ENCODE measurements at places on chromosomes 6 and 20.

GRCh38 chr6:144277605-144278227, 7.4 kb upstream of the UTRN start:
- DNase-seq, result no peak

DNA sequence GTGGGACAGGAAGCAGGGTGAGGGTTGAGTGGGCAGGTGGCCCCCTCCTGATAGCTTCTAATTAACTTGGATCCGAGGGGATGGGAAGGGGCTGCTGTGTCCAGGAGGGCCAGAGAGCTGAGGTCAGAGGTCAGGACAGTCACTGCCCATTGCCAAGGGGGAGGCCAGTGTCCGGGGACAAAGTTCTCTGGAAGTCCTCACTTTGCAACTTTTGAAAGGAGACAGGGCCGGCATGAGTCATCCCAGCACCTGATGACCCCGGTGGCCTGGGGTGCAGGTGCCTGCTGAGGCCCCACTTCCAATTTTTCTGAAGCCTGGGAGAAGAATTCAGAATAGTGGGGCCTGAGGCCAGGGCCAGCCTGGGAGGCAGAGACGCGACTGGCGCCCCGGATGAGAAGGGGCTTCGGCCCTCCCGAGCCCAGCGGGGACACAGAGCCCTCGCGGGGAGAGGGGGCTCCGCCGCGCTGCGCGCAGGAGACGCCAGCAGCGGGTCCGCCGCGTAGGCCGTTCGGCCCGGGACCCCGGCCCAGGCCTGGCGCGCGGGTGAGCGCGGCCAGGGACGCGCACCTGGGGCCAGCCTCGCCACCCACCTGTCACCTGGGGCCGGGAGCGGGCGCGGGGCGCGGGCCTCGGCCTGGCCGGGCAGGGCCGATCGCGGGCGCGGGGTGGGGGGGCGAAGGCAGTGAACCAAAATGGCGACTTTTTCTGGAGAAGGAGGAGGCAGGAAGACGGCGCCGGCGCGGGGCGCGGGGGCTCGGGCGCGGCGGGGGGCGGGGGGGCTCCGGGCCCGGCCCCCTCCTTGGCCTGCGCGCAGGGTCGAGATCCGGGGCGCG, 586 bp downstream of the ZNF512B start:
- DNase-seq, result no peak

- no peak for DNase-seq
Observed at GRCh38 chr6:315921-316752, 23.9 kb downstream of the DUSP22 start.

- DNase-seq, result no peak
Observed at GRCh38 chr20:49724408-49725223, 10.9 kb upstream of the B4GALT5 start.

GRCh38 chr6:13302751-13303667, 25.3 kb downstream of the TBC1D7 start:
- DNase-seq, result no peak

DNA sequence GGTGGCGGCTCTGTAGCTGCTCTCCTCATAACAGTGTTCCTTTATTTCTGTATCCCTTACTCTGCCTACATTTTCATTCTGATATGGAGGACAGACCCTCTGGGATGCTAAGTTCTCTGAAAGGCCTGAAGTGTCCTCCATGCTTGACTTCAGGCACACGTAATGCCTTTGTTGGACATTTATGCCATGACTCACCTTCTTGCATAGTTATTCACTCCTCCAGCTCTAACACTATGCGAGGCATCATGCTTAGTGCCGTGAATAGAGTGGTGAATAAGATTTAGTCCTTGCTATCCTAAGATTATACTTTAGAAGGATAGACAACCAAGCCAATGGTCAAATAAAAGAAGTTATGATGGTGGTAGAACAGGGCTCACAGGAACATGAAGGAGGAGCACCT, 760.9 kb upstream of the FLRT3 start:
- DNase-seq, result no peak

GRCh38 chr20:23881371-23881770, 1.8 kb upstream of the CST5 start:
- no peak for DNase-seq

GRCh38 chr6:166533205-166533824, 53.2 kb downstream of the RAMACL start:
- DNase-seq, result no peak

DNA sequence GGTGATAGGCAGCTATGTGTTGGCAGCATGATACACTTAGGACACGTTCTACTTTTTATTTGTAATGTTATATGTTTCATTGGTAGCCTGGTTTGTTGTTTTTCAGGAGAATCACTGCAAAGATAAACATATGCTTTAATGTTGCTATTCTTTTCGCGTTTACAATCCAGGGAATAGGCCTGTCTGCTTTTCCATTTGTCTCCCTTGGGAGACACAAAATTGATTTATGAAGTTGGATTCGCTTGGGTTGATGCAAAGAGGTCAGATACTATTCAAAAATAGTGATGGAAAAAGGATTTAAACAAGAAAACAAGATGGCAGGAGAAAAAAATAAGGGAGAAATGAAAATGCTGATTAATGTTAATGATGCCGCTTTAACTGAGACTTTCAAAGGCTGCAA, 179.5 kb upstream of the SOX4 start:
- DNase-seq, result no peak

GRCh38 chr20:44008806-44009678, 94.4 kb downstream of the TOX2 start:
- no peak for DNase-seq

GRCh38 chr6:142945049-142945445, at the start of gene HIVEP2:
HIVEP2 (minus strand) TSS chr6:142945176; CDS start chr6:142774738, 170,438 bp downstream.
- peak; percentile 73 for DNase-seq

DNA sequence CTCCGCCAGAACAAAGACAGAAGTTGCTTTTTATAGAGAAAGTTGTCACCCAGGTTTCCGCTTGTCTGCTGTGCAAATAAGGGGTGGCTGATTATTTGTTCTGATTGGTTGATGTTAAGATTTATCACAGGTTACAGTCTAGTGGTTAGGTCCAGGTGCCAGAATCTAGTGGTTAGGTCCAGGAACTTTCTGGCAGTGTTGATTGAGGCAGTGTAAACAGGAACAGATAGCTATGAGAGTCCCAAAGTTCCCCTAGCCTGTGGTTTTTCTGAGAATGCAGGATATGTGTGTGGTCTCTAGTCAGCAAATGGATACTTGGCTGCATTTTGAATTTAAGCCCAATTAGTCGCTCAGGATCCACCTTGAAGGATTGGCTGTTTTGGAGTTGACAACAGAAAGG, 148.0 kb downstream of the TMEM200A start:
- DNase-seq, result no peak

DNA sequence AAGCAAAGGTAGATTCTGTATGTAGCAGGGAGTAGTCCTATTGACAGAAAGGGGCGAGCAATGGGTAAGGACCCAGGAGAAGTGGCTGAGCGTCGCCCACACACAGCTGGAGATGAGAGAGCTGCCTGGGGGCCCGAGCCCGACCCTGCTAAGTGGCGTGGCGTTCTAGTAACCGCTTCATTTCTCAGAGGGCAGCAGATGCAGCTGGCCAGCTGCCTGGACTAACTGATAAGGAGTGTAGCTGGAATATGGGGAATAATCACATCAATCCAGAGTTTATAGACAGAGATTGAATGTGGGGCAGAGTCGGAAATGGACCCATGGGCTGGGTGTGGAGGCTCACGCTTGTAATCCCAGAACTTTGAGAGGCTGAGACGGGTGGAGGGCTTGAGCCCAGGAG, 64.4 kb downstream of the EZR start:
- no peak for DNase-seq

- no peak for DNase-seq
Observed at GRCh38 chr20:5513975-5514516, 197.3 kb upstream of the PROKR2 start.

DNA sequence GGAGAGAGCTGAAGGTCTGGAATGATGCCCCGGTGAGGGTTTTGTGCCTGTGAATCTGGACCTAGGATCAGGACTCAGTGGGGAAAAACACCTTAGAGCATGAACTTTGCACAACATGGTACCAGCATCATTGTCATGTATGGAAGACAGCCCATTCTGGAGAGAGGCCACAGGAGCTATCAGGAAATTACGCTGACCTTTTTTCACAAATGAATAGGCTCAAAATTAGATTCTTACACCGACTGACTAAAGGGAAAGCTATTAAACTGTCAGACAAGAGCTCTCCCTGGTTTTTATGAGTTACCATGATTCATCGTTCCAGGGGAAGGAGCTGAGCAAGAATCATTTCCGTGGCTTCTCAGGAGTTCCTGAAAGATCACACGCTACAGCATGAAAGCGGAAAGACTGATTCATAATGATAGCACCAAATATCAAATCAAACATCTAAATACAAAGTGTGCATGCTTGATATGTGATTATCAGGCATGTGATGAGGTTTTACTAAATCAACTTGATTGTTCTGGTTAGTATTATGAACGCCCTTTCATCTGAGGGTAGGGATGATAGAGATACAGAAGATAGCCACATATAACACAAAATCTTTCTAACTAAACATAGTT, 224.9 kb upstream of the SMLR1 start:
- DNase-seq, result no peak

DNA sequence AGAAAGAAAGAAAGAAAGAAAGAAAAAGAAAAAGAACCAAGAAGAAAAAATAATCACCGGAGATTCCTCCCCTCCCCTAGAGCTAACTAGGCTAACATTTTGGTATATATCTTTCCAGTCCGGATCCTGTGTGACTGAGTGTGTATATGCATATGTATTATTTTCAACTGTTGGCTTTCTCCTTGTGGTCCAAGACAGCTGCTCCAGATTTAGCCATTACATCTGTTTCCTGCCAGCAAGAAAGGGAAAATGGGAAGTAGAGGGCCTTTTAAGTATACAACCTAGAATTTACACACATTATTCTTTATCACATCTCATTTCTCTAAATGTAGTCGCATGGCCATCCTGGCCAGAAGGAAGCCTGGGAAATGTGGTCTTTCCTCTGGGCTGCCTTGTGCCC, 15.2 kb downstream of the SLC52A3 start:
- DNase-seq, result no peak

DNA sequence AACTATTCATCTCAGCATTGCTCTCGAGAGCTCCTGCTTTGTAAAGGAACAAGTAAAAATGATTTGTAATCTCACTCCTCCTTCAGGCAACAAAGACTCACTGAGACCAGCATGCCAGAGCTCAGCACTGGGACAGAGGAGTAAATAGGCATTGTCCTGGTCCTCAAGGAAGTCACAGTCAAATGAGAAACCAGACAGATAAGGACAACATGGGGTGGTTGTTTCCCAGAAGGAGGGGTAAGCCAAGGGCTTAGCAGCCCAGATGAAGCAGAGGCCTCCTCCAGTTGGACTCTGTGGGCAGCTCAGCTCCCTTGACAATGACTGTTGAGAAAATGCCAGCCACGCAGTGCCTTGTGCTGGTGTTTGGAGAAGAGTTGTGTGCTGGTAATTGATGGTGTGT, 425.7 kb upstream of the CHD6 start:
- no peak for DNase-seq

DNA sequence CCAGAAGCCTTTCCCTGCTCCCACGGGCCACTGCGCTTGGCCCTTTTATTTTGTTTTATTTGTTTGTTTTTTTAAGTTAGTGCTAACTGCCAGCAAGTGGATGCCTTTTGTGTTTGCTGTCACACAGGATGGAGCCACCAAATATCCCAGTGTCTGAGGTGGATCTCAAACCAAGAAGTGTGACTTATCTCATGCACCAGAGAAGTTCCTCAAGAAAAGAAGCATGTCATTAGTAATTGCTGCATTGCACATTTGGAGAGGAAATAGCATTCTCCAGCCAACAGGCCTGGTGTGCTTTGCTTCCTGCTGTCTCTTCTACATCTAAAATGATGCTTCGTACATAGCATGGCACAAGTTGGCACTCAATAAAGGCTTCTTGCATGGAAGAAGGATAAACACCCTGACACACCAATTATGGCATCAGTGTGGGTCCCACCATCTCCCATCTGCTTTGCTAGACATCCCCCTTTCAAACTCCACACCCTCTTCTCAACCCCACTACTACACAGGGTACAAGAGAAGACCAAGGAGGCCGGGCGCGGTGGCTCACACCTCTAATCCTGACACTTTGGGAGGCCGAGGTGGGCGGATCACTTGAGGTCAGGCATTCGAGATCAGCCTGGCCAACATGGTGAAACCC, 1.9 kb upstream of the ATP9A start:
- DNase-seq, result no peak

DNA sequence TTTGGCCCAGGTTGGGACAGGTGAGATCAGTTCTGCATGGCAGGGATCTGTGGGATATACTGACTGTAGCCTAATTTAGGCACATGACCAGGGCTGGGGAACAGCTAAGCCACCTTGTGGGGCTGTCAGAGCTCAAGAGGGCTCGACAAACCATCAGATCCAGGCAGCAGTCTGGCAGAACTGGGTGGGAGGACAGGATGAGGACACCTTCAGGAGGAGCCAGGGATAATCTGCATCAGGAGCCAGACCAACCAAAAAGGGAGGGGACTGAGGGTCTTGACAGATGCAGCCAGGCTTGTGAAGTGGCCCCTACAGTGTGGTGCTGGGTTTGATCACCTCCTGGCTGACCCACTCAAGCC, 123.4 kb downstream of the MAFB start:
- no peak for DNase-seq

DNA sequence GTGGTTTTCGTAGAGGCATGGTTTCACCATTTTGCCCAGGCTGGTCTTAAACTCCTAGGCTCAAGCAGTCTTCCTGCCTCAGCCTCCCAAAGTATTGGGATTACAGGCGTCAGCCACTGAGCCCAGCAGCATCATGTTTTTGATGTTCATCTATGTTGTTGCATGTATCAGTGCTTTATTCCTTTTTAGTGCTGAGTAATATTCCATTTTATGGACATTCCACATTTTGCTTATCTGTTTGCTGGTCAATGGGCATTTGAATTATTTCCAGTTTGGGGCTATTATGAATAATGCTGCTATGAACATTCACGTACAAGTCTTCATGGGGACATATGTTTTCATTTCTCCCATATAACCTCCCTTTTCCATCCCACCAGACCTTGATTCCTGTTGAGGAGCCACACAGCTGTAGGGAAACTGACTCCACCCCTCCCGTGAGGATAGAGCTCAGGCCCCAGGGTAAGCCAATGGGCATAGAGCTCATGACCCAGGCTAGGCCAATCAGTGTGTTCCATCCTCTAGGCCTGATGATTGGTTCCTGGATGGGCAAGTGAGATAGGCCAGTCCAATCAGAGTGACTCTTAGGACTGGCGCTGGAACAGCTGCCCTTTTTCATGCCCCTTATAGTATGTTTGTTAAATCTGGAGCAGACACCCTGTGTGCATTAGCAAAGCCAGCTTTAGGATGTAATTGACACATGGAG, 49.5 kb downstream of the DLGAP4 start:
- no peak for DNase-seq

DNA sequence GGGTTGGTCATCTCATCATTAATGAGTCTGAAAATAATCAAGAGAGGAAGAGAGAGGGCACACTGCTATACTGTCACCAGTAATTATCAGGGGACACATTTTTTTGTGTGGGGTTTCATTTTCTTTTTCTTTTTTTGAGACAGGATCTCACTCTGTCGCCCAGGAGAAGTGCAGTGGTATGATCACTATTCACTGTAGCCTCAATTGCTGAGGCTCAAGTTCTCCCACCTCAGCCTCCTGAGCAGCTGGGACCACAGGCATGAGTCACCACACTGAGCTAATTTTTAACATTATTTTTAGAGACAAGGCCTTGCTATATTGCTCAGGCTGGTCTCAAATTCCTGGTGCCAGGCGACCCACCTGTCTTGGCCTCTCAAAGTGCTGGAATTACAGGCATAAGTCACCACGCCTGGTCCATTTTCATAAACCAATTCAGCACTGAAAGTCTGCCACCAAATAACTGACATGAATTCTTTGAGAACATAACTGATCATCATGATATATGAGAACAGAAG, 43.3 kb downstream of the EPHA7 start:
- DNase-seq, result no peak
